NCI-H2081 treated with DMSO at 0.1 percent for 48 hours (cell line): ENCODE measurements at places on chromosomes 6 and 20.

DNA sequence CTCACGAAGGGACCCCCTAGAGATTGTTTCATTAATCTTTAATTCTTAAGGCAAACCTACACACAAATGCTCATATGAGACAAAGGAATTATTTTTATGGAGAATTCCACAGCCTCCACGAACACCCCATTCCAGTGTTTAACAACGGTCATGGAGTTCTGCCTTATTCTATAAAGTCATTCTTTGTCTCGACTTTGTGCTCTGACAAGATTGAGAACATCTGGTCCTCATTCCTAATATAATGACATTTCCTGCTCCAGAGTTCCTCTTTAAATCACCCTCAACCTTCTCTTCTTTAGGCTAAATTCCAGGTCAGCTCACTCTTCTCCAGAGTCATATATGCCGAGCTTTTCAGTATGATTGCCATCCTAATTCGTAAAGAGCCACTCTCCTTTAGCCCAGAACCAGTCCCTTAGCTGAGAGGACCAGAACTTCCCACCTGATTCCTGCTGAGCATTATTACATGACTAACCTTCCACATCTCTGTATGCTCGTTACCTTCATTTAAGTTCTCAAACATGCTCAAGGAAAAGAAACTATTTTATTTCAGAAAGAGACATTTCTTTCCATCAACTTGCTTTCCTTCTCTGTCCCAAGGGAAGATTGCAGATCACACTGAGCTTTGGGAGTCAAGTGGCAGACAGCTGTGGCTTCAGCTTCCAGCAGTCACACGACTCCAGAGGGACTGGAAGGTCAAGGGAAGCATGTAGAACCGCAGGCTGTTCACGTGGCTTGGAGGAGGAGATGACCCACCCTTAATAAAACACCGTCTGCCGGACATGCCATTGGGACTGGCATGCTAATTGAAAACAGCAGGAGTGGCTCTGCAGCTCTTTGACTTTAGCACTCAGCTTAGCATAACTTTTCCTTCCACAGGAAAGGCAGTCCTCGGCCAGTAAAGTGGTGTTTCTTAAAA is 467.1 kb upstream of the HSF2 start:
- no peak for DNase-seq

GRCh38 chr6:147643341-147644200 is 135.1 kb downstream of the SAMD5 start:
- DNase-seq: no peak

DNA sequence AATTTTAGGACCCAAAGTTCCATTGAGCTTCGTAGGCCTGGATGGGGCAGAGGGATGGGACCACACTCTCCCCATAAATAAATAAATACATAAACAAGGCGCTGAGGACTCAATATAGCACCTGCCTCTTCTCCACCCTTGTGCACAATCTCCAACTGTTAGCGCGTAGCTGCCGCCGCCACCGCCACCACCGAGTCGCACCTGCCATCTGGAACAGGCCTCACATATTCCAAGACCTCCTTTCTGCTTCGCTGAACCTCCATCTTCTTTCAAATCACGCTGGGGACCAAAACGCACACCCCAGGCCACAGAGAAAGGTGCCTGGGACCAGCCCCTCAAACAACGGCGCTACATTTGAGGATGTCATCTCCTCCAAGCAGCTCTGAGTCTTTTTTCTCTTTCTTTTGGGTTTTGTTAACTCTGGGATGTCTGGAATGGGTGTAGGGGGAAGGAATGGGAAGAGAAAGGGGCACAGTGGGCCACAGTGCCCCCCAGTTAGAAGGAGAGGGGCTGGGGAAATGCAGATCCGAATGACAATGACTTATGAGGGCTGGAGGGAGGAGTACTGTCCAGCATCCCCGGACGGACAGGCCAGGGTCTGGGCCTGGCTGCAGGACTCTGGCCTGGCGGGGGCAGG is 49.7 kb downstream of the NOL4L start:
- no peak for DNase-seq

DNA sequence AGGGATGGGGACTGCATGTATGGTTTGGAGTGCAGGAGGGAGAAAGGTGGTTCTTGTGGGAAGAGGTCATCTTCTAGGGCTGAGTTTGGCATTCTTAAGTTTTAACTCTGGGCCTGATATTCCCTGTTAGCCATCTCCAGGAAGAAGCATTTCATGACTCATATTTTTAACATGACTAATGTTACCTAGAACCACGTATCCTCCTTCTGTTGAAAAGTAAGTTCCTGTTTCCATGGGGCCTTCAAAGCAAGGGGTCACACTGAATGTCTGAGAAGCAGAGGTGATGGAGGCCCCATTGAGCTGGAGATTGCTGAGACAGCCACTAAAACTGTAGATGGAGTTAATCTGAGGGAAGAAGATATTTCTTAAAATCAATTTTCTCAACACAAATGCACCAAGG is 30.2 kb downstream of the FAM229B start:
- DNase-seq: no peak

- no peak for DNase-seq
Observed at GRCh38 chr6:65088575-65088974, 618.5 kb downstream of the EYS start.

DNA sequence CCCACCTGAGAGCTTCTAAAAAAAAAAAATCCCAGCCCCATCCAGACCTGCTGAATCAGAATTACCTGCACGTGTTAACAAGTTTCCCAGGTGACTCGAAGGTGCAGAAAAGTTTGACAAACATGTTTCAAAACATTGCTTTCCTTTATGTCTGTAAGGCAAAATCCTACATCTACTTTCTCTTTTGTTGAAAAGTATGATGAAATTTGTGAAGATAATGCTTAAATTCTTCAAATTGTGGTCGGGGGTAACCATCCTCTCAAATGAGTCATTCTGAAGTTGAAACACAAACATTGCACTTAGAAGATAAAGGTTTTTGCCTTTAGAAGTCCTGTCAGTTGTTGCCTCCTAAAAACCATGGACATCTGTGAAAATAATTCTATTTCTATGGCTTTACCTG is 429.7 kb downstream of the EPHA7 start:
- no peak for DNase-seq

DNA sequence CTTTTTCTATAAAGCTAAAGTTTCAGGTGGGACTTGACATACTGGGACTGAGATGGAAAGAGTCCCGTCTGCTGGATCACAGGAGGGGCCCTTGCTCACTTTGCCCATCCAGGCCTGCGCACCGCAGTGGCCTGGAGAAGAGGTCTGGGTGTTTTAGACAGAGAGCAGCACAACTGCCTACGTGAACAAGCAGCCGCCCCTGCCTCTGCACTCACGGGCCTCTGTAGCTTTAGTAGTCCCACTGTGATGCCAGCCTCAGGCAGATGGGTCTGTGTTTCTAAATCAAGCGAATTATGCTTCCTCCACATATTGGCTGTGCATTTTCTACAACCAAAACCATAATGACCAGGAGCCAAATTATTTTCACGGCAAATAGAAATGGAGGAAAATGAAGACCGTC is 184.8 kb upstream of the FOXQ1 start:
- DNase-seq: no peak

DNA sequence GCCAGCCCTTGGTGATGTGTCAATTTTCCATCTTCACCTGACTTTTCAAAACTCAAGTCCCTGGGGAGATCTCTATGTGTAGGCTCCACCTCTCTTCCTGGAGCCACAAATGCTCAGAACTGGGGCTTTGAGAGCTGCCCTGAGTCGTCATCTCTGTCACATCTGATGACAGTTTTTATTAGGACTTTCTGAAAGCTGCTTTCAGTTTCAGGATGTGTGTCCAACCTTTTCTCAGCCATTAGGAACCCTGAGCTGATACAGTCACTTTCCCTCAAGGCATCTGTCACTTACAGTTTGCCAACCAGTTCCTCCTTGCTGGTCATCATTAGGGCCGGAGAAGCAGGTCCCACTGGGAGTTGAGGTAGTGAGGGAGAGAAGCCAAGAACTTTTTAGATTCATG is 365.9 kb upstream of the CHD6 start:
- DNase-seq: no peak

DNA sequence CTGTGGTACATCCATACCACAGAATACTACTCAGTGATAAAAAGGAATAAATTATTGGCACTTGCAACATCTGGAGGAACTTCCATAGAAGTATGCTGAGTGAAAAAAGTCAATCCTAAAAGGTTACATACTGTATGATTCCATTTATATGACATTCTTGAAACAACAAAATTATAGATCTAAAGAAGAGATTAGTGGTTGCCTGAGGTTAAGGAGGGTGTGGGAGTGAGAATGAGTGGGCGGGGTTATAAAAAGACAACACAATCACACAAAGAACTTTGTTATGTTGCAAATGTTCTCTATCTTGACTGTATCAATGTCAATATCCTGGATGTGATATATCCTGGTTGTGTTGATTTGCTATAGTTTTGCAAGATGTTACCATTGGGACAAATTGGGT is 21.2 kb downstream of the SNRPB start:
- no peak for DNase-seq

- no peak for DNase-seq
Observed at GRCh38 chr6:45537539-45537938, 159.8 kb upstream of the SUPT3H start.

- no peak for DNase-seq
Observed at GRCh38 chr6:18206591-18206990, 51.4 kb downstream of the KDM1B start.

- no peak for DNase-seq
Observed at GRCh38 chr20:39829661-39830060, 859.4 kb downstream of the MAFB start.

GRCh38 chr6:56764081-56764566 is 121.4 kb upstream of the DST start:
- no peak for DNase-seq

GRCh38 chr6:3797231-3798054 is 45.9 kb upstream of the PXDC1 start:
- no peak for DNase-seq

DNA sequence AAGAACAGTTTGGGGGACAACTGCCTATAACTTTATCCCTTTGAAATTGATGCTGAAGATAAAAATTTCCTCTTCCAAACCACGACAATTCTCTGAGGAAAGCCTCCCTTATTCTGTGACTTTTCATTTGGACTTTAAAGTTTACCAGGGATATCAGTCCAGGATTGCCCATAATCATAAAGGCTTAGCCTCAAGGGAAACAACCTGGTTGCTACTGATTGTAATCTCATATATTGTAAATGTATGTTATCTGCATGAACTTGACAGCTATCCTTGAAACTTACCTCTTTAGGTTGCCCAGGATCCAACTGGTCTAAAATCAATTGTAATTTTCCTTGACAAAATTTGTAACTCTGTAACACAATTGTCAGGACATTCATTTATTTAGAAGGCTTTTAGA is 23.8 kb downstream of the TBC1D32 start:
- no peak for DNase-seq

GRCh38 chr6:31441365-31442267 is 38.2 kb downstream of the MICA start:
- no peak for DNase-seq

- DNase-seq: no peak
Observed at GRCh38 chr20:4829514-4830215, 108.0 kb downstream of the PRND start.

DNA sequence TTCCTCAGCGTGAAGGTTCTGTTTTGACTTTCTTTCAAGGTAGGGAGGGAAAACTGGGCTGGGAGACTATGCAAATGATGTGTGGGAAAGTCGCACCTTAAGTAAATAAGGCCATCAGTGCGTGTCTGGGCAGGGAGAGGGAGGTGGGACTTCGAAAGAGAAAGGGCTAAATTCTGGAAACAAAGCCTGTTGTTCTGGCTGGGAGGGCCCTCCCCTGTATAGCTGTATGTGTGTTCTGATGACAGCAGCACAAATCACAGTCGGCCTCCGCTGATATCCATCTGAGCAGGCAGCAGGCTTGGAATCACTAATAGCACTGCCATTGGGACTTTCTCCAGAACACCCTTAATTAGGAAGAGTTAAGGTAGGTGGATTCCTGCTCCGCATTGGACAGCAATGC is 19.2 kb downstream of the JAG1 start:
- no peak for DNase-seq

DNA sequence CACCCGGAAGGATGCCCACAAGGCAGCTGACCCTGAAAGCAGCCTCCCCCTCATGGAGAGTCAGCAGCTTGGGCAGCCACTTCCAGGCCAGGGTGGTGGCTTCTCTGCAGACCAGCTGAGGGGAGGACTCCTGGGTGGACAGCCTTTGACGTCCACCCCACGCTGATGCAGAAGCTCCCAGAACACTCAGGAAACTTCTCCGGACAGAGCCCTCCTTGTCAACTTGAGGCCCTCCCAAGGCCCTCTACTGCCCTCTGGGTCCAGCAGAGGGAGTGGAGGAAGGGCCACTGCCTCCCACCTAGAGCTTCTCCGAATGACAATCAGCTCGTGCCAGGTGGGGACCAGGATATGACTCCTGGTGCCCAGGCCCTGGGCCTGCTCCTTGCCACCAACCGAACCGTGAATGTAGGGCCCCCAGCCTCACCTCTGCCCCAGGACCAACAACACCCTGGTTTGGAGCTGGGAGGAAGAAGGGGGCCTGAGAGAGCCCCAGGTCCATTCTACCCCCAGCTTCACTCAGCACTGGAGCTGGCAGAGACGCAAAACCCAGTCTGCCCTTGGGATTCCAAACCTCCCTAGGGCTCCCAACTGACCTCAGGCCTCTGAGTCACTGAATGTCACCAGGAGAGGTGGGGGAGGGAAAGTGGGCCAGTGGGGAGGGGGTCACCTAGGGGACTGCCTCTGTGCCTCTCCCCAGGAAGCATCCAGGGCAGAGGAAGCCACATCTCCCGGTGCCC is 10.9 kb upstream of the SLC22A7 start:
- DNase-seq: no peak

DNA sequence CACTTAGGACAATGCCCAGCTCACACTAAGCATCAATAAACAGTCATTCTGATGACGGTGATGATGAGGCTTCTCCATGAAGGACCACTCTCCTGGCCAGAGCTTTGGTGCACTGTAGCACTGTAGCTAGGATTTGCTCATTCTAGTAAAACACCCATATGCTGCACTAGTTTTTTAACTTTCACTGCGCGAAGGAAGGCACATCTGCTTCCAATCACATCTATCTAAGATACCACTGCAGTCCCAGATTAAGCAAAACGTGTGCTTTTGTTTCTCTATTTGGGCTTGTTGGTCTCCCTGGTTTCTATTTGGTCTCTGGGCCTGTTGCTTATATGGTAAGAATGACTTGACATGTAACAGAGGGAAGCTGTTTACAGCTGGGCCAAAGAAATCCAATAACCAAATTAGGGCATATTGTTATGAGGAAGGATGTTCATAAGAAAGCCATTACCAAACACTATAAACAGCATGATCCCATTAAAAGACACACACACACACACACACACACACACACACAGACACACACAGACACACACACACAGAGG is 62.4 kb downstream of the FAM229B start:
- DNase-seq: no peak

DNA sequence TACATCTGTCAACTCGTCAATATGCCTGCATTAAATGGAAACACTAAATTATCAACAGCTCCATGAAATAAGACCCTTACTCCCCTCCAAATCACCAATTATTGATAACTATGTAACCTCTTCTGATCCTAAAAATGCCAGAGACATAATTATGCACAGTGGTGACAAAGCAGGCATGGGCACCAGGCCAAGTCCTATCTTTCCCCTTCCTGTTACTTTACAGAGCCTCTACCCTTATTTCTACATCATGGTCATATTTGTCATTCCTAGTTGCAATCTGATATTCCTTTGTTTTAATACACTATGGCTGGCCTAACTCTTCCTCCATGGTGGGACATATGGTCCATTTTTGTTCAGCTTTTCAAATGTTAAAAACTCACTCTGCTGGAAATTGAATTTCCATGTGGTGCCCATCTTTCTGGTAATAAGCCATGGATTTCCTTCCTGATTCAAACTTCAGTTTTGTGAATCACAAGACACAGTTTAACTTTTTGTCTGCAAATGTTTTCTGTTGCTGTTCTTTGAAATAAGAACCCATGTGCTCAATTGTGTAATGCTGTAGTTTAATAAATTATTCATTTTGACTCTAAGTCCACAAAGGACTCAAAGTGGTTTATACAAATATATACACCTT is 41.8 kb upstream of the ARFGEF2 start:
- DNase-seq: no peak
